RWPE1 (cell line): ENCODE measurements at places on chromosomes 13 and 19.
A peak's percentile ranks its signal among the peaks of the same experiment; 100 is the strongest.

GRCh38 chr13:102183509-102184182 lies 218.2 kb downstream of the FGF14 start:
- DNase-seq, result no peak

- no peak for DNase-seq
Measured at GRCh38 chr13:109297628-109298027, 488.8 kb downstream of the IRS2 start.

GRCh38 chr19:39824143-39825092 lies 9.5 kb downstream of the DYRK1B start:
- DNase-seq, result peak; percentile 88

DNA sequence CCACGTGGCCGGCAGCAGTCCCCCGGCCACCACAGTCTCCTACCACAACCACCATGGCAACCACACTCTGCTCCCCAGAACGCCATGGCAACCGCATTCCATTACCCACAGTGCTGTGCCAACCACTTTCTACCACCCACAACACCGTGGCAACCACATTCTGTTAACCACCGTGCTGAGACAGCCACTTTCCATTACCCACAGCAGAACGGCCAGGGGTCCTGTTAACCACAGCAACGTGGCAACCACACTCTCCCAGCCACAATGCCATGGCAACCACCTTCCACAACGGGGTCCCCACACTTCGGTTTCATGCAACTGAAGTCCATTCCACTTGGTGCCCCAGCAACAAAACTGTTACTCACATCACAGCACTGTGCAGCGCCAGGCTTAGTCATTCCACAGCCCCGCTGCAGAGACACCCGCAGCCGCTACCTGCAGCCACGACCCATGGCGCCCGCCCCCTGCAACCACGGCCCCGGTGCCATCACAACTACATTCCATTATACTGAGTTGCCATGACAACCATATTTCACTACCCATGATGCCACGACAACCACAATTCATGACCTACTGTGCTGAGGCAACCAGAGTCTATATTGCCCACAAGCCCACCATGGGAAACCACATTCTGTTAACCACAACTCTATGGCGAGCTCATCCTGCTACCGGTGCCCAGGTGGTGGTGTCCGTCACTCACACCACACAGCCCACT lies 10.0 kb downstream of the DPF1 start:
- no peak for DNase-seq

- no peak for DNase-seq
Measured at GRCh38 chr19:40596608-40597328, 4.4 kb upstream of the LTBP4 start.

- peak; percentile 41 for DNase-seq
Measured at GRCh38 chr13:113029487-113030258, 60.7 kb downstream of the MCF2L start.

- DNase-seq, result no peak
Measured at GRCh38 chr13:89490661-89491060, 1819.5 kb downstream of the SLITRK5 start.

DNA sequence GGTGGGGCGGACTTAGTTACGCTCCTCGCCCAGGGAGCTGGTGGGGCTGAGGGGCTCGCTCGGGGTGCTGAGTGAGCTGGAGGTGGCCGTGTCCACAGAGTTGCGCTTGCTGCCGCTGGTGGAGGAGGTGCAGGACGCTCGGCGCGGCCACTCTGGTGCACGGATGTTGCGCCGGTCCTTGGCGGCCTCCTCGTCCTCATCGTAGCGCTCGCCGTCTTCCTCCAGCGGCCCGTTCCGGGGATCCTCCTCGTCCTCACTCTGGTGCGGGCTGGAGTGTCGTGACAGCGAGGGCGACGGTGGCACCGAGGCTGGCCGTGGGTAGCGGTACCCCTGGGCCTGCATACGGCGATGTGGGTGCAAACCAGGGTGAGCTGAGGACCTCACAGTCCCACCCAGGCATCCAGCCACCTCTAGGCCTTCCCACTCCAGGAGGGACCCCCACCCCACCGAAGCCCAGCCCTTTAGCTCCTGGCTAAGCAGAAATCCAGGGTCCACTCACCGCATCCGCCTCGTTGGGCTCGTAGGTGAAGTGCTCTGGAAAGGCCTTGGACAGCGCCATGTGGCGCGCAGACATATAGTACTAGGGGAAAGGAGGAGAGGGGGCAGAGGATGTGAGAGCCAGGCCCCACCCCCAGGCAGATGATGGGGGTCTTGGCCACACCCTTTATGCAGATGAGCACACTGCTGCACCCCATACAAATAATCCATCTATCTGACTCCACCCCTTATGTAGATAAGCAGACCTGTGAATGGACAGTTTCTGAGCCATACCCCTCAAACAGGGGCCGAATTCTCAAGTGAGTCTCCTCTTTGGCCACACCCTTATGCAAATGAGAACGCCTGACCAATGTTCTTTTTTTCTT lies 4.4 kb downstream of the FTL start:
- no peak for DNase-seq

GRCh38 chr13:46232281-46232680 lies 20.6 kb downstream of the LRRC63 start:
- DNase-seq, result no peak

GRCh38 chr13:29573190-29573589 lies 22.3 kb downstream of the SLC7A1 start:
- no peak for DNase-seq

- DNase-seq, result peak; percentile 60
Measured at GRCh38 chr13:24220086-24220703, 59.7 kb downstream of the SPATA13 start.

GRCh38 chr19:46066471-46066870 lies 25.7 kb upstream of the IGFL4 start:
- DNase-seq, result no peak

GRCh38 chr19:50203281-50204080 lies at the start of gene MYH14:
MYH14 (plus strand) TSS chr19:50203622; CDS start chr19:50210366, 6,744 bp downstream.
- peak; percentile 92 for DNase-seq

GRCh38 chr19:6639439-6639838 lies 30.5 kb downstream of the TNFSF14 start:
- DNase-seq, result no peak

GRCh38 chr13:99276706-99277105 lies 18.5 kb upstream of the GPR18 start:
- no peak for DNase-seq

GRCh38 chr19:16041299-16041990 lies 34.9 kb upstream of the TPM4 start:
- DNase-seq, result peak; percentile 92

DNA sequence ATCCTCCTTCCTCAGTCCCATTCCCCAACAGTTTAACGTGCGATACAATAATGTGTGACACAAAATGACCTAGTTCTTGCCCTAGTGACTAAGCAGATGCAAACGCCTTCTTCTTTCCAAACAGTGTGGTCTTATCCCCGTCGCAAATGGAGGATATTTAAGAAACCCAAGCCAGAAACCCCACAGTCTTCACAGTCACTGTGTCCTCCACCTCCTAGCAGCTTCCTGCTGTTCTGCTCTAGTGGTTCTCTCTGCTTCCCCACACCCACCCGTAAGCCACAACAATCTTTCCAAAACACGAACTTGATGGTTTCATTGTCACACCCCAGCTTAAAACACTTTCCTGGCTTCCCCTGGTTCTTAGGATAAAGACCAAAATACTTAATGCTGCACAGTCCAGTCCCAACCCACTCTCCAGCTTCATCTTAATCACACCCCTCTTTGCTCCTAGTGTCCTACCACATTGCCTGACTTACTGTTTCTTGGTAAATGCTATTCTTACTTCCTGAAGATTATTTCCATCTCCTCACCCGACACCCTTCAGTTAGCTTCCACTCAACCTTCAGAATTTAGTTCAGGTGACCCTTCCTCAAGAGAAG lies 32.3 kb downstream of the ITM2B start:
- no peak for DNase-seq

DNA sequence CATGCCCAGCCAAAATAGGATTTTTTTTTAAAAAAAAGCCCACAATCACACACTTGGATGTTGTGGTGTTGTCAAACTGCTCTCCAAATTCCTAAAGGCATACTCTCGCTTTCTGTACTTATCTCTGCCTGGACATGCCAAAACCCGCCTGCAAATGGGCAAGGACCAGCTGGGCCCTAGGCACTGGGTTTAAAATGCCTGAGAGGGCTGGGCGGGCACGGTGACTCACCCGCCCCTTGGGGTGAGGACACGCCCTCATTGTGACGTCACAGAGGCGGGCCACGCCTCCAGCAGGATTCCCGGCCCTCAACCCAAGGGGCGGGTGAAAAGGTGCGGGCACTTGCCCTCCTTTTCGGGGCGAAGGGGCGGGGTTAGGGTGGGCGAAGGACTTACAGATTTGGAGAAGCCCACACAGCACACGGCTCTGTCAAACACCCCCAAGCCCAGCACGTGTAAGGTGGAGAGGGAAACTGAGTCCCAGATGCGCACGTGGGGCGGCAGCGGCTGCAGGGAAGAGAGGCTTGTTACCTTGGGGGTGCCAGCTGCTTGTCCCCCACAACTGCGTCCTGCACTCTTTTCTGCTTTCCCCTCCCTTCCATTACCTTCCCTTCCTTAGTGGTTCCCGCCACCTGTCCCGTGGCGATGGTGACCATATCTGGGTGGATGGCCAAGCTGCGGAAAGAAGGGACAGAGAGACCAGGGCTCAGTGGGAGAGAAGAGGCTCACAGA lies 6.6 kb downstream of the EML2 start:
- DNase-seq, result peak; percentile 99

GRCh38 chr13:106996867-106997618 lies 429.1 kb upstream of the ARGLU1 start:
- no peak for DNase-seq

- peak; percentile 13 for DNase-seq
Measured at GRCh38 chr13:84896128-84896527, 903.1 kb downstream of the SLITRK6 start.

- no peak for DNase-seq
Measured at GRCh38 chr13:63460462-63461090, 2044.9 kb upstream of the PCDH20 start.

DNA sequence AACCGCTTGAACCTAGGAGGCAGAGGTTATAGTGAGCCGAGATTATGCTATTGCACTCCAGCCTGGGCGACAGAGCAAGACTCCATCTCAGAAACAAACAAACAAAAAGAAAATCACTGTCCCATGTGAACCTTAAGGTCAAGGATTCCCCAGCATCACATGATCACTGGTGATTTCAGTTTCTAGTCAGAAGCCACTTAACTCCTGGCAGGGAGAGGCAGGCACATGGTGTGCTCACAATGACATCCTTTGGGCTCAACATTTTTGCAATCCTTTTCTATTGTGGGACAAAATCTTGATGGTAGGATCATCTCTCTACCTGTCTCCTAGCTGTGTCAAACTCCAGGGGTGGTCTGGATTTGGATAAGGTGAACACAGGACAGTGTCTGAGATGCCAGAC lies 12.1 kb downstream of the AKAP8 start:
- DNase-seq, result no peak

DNA sequence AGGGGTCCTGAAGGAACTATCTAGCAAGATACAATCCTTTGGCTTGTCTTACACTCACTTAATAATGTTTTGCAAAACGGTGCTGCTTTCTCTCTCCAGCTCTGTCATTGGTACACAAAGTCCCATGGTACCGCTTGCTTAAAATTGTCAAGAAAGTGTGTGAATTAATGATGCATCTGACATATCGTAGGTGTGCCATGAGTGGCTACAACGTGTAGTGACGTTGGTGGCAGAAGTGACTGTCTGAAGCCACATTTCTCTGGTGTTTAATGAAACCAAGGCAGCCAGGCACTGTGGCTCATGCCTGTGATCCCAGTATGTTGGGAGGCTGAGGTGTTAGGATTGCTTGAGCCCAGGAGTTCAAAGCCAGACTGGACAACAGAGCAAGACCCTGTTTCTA lies 2.6 kb downstream of the HSH2D start:
- DNase-seq, result no peak

DNA sequence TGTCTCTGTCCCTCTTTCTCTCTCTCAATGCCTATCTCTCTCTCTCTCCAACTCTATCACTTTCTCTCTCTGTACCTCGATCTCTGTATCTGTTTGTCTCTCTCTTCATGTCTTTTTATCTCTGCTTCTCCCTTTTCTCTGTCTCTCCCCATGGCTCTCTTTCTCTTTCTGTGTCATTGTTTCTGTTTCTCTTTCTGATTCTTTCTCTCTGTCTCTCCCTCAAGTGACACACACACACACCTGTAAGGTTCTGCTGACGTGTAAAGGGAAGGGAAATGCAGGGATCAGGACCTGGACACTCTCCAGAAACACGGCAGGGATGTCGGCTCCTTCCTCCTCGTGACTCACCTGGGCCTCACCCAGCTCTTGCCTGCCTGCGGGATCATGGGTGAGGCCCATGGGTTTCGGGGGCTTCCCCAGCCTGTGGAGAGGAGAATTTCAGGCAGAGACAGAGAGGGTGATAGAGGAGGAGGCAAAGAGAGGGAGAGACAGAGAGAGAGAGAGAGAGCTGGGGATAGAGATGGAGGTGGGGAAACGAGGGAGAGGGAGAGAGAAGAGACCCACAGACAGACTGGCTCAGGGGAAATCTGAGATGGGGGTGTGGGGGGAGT lies 5.4 kb upstream of the PLAUR start:
- peak; percentile 90 for DNase-seq

- peak; percentile 52 for DNase-seq
Measured at GRCh38 chr13:73598020-73598712, 536.0 kb downstream of the KLF12 start.
